ENCODE measurements at places on chromosomes 4 and X. TPM values are rescaled to one million over a fixed set of nuclear protein-coding genes. Genes with fewer than 3 reads are reported as not detected.

- no peaks in the 10 kb centered on the region for H3K27me3 ChIP-seq
- no peaks in the 10 kb centered on the region for H3K4me1 ChIP-seq
- H3K27ac ChIP-seq = no peak overlapping the region
- DNase-seq = no peak
- H3K4me3 ChIP-seq = no peak overlapping the region
- no peaks in the 10 kb centered on the region for H3K36me3 ChIP-seq
Measured at GRCh38 chr4:164357957-164358356, 396.0 kb upstream of the SMIM31 start.

- no peak for DNase-seq
- H3K36me3 ChIP-seq = peaks cover 13% of the 10 kb centered on the region
- peak overlapping the region; percentile 10 for H3K27ac ChIP-seq
- H3K4me1 ChIP-seq = peaks cover 74% of the 10 kb centered on the region
Measured at GRCh38 chr4:140099983-140100382, 54.0 kb downstream of the MAML3 start.

GRCh38 chr4:73234712-73235111 is 23.9 kb downstream of the ANKRD17 start:
- no peak overlapping the region for H3K4me3 ChIP-seq
- peaks cover 22% of the 10 kb centered on the region for H3K36me3 ChIP-seq
- H3K4me1 ChIP-seq = peaks cover 9% of the 10 kb centered on the region
- no peaks in the 10 kb centered on the region for H3K27me3 ChIP-seq
- H3K27ac ChIP-seq = no peak overlapping the region
- DNase-seq = no peak

DNA sequence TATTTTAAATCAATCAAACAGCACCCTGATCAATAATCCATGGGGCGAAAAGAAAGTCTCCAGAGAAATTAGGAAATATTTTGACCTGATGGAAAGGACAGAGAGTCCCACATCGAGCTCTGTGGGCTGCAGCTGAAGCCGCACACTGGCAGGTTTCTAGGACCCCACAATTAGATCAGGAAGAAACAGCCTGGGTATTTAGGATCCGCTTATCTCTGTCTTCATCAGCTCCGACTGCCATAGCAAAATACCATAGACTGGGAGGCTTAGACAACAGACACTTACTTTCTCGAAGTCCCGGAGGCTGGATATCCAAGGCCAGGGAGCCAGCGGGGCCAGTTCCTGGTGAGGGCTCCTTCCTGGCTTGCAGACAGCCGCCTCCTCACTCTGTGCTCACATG is 36.4 kb downstream of the CCNQ start:
- H3K4me1 ChIP-seq = no peaks in the 10 kb centered on the region
- peaks cover 7% of the 10 kb centered on the region for H3K27me3 ChIP-seq
- no peak overlapping the region for H3K27ac ChIP-seq
- no peaks in the 10 kb centered on the region for H3K36me3 ChIP-seq
- no peak for DNase-seq
- no peak overlapping the region for H3K4me3 ChIP-seq

DNA sequence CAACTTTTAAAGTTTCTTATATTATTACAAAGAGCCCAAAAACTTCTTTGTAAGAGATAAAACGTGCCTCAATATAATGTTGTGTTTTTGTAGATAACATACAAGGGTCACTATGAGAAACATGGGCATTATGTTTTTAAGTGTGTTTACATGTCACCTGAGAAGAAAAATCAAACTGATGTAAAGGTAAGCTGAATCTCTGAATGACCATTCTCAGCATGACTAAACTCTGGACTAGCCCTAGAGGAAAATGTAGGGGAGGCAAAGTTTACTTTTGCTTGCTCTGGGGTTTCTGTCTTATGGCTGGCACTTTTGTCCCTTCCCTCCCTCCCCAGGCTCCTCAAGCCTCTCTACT is 6.8 kb downstream of the MEPE start:
- DNase-seq = no peak
- H3K4me3 ChIP-seq = no peak overlapping the region
- H3K36me3 ChIP-seq = no peaks in the 10 kb centered on the region
- H3K4me1 ChIP-seq = peaks cover 28% of the 10 kb centered on the region

DNA sequence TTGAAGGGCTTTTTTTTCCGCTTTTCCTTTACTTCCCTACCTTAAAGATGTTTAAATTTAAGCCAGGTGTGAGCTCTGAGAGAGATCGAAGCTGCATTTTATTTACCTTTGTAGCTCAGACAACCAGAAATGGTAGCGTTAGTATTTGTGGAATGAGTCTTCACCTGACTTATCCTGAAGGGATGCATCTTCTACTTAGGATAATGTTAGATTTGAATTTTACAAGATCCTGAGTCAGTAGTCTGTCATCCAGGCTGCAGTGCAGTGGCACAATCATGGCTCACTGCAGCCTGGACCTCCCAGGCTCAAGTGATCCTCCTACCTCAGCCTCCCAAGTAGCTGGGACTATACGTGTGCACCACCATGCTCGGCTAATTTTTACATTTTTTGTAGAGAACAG is 26.2 kb downstream of the TMSB4X start:
- no peak for DNase-seq
- no peak overlapping the region for H3K4me3 ChIP-seq
- H3K27me3 ChIP-seq = no peaks in the 10 kb centered on the region
- no peak overlapping the region for H3K27ac ChIP-seq
- H3K4me1 ChIP-seq = peaks cover 24% of the 10 kb centered on the region

DNA sequence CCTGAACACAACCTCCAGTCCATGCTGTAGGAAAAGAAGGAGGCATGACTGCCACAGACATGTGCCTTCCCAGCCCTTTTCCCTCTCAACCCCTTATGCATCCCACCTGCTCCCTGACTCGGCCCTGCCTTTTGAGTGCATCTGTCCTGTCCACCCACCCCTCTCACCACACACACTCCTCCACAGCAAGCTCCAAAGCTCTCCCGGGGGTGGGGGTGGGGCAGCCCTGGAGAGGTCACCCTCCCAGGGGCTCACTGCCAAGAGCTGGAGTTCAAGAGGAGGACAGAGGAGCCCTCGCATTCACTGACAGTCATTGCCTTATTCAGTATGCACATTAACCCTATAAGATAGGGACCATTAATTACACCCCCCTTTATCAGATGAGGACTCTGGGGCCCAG is 46.6 kb upstream of the MAMLD1 start:
- H3K27ac ChIP-seq = no peak overlapping the region
- DNase-seq = no peak
- no peaks in the 10 kb centered on the region for H3K27me3 ChIP-seq
- no peaks in the 10 kb centered on the region for H3K4me1 ChIP-seq
- H3K36me3 ChIP-seq = no peaks in the 10 kb centered on the region

The GAGE2A gene
- not detected for total RNA-seq

The KCNIP4 gene
- total RNA-seq = not detected

The STS gene
- 13.3 TPM for total RNA-seq

The PNMA3 gene
- total RNA-seq = not detected

The CFAP47 gene
- total RNA-seq = not detected

The CLDN24 gene
- total RNA-seq = not detected
